ENCODE measurements at places on chromosomes 2 and 18.

GRCh38 chr2:71831193-71831577 is 316.5 kb downstream of the CYP26B1 start:
- DNase-seq: no peak

GRCh38 chr2:237858294-237859081 is 935 bp upstream of the RAMP1 start:
- no peak for DNase-seq

DNA sequence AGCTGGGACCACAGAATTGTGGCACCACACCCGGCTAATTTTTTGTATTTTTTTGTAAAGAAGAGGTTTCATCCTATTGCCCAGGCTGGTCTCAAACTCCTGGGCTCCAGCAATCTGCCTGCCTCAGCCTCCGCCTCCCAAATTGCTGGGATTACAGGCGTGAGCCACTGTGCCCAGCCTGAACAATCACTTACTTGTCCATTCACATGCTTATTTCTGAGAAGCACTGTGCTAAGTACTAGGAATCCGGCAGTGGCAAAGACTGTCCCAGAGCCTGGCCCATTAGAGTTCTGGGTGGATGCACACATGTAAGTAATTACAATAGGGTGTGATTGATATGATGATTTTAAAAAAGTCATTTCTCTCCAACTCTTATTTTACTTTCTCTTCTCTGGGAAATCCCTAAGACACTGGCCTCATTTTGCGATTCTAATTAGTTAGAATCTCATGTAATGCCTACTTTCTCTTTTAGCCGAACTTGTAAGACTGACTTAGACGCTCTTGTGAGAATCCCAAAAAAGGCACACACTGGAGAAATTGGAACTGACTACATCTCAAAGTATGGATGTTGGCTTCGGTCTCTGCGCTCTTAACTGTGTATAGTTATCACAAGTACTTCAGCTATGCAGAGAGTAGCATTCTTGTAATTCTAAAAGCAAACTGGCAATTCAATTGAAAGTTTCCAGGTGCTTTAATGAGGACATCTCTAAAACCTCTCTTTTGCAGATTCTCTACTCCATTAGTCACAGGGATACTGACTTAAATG is 567.7 kb downstream of the DCC start:
- DNase-seq: no peak

GRCh38 chr2:20649576-20649975 is 1.3 kb downstream of the HS1BP3 start:
- DNase-seq: no peak

DNA sequence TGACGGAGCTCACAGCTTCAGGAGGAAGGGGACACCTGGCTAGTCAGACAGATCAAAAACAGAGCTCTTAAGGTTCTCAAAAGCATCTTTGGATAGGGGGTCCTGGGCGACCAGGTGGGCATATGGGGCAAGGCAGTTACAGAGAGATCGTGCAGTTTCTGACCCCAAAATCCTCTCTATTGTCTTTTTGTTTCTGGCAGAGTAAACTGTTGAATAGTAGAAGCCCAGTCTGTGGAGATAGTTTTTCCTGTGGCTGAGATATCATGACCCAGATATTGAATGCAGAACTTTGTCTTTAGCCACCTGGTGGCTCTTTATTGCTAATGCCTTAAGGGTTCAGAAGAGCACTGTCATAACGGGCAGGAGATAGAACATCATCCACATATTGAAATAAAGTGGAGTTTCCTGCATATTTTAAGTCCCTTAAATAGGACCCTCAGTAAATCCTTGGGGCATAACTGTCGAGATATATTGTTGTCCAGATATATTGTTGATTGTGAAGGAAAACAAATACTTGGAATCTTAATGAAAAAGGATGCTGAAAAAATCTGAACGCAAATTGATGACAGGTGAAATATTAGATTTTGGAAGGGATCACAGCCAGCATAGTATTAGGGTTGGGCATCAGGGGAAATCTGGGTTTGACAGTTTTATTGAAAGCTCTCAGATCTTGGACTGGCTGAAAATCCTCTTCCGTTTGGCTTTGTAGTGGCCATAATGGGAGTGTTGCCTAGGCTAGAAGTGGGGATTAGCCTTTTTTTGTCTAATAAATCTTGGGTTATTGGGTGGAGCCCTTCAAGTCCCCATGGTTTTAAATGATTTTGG is 14.1 kb upstream of the ZDBF2 start:
- no peak for DNase-seq

- DNase-seq: no peak
Observed at GRCh38 chr18:52160636-52161035, 179.4 kb upstream of the DCC start.

- DNase-seq: no peak
Observed at GRCh38 chr2:443216-443615, 155.3 kb upstream of the ALKAL2 start.

- DNase-seq: no peak
Observed at GRCh38 chr2:165533331-165533730, 63.8 kb downstream of the CSRNP3 start.

DNA sequence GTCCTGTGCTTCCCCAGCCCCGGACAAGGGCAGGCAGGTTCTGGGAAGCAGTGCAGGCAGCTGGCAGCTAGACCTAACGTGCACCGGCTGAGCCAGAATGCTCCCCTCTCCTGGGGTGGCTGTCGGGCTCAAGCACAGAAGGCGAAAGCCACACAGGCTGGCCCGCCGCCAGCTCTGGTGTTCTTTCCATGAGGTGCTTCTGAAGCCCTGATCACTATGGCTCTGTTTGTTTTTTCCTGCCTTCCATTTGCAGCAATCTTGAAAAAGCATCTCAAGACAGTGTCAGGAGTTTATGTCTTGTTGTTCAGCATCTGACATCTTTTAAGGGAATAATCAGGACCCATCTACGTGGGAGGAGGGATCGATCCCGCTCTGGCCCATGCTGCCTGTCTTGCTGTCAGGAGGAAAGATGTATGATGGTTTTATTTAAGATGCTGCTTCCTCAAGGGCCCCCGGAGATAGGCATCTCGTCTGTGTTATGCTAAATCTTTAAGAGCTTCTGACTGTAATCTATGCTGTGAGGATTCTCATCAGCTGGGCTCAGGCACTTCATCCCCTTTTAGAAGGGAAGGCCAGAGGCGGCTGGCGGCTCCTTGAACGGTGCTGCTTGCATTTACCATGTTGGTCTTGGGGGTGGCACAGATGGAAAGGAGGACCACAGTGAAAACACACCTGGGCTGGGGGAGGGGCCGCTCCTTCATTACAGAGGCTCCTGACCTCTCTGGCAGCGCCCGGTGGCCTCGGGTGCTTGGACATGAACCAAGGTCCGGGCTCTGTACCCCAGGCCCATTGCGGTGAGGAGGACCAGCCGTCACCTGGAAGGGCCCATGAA is 118.5 kb upstream of the HDAC4 start:
- no peak for DNase-seq

- no peak for DNase-seq
Observed at GRCh38 chr2:103152556-103152955, 390.7 kb downstream of the TMEM182 start.

GRCh38 chr18:58097121-58097906 is 53.3 kb downstream of the NEDD4L start:
- no peak for DNase-seq

- no peak for DNase-seq
Observed at GRCh38 chr18:58937887-58938267, 73.2 kb downstream of the ZNF532 start.
